ENCODE measurements at places on chromosomes 2 and 18.

DNA sequence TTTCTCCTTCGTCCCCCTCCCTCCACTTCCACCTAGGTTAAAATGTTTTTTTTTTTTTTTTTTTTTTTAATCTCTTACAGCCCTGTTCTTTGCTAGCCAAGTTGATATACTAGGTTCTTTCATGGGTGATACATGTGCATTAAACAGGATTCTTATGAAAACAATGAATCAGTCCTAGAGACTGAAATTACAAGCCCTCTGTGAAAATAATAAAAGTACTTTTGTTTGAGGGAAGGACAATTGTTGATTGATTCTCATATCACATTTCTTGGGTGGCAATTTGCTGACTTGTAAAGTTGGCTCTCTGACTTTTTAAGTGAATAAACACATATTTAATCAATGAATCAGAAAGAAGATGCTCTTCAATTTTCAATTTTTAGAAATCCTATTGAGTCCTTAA lies 639.9 kb downstream of the LRP1B start:
- no peak for DNase-seq

GRCh38 chr2:36783246-36783645 lies 86.7 kb downstream of the VIT start:
- DNase-seq = no peak

GRCh38 chr2:38922389-38922788 lies 32.7 kb downstream of the ARHGEF33 start:
- DNase-seq = no peak

DNA sequence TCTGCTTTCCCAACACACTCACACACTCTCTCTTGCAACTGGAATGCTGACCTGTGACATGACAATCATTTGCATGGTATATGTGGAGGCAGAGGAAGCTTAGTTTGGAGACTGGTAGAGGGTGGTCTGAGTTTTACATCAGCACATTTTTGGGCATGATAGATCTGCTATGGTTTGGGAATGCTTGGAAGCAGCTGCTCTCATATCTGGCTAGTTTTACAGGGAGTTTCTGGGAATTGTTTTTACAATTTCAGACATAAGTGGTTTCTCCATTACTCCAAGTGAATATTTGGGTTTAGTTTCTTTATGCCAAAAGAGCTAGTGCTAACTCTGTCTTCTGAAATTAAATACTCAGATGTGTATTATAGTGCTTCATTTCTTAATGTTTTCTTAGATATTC lies 977.6 kb downstream of the SUCLG1 start:
- no peak for DNase-seq

DNA sequence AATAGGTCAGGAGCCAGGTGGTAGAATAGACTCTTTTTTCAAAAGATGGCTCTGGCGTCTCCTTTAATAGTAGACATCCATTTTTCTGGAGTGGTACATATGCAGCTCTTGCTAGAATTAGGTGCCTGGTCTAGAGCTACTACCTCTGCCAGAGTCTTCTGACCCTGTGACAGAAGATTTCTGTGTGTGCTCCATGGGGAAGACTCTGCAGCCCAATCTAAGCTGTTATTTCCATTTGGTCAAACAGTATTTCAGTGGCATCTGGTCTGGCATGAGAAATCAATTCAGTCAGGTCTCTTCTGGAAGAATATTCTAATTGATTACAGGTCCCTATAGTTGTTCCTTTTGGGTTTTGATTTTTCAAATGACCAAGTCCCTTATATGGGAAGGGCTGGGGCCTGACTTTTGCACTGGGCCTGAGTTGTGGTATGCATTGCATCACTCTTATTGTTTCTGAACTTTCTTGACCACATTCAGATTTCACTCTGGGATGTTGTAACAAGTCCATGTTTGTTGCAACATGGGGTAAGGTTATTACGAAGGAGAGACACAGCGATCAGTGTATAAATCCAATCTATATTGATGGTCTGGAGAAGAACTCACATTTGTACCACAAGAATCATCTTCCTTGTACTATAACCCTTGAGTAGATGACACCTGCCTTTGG lies 12.1 kb downstream of the MXD1 start:
- DNase-seq = no peak

Data from GM20000 (cell line).